T-helper 17 cell (primary cell): ENCODE measurements at places on chromosomes 6 and 20. TPM values are rescaled to one million over a fixed set of nuclear protein-coding genes. Genes with fewer than 3 reads are reported as not detected.

The TSHZ2 gene
- 29.1 TPM for total RNA-seq

GRCh38 chr6:65505736-65506135 lies 201.3 kb downstream of the EYS start:
- H3K27ac ChIP-seq = no peak overlapping the region
- no peaks in the 10 kb centered on the region for H3K36me3 ChIP-seq
- DNase-seq = no peak
- H3K4me1 ChIP-seq = no peaks in the 10 kb centered on the region
- H3K4me3 ChIP-seq = no peak overlapping the region
- no peaks in the 10 kb centered on the region for H3K27me3 ChIP-seq

- H3K27ac ChIP-seq = no peak overlapping the region
- H3K4me3 ChIP-seq = no peak overlapping the region
- H3K36me3 ChIP-seq = no peaks in the 10 kb centered on the region
- H3K4me1 ChIP-seq = no peaks in the 10 kb centered on the region
- DNase-seq = no peak
Observed at GRCh38 chr6:91144126-91144525, 557.3 kb upstream of the MAP3K7 start.

The ID4 gene
- not detected for total RNA-seq

The HTR1E gene
- total RNA-seq = not detected

DNA sequence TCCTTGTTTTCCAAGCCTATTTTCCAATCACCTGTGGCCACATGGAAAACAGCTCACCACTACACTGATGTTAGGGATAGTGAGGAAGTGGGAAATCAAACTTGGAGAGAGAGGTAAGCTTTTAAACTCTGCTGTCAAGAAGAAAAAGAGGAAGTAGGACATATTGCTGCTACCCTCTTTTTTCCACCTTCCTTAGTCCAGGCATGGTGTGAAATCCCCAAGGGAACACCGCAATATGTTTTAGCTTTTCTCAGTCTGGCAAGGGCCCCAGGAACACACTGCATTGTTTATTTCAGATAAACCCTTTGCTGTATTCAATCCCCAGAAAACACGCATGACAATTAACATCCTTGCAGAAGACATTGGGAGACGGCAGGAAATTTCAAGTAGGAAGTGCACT lies 61.3 kb downstream of the HS3ST5 start:
- H3K4me3 ChIP-seq = no peak overlapping the region
- no peaks in the 10 kb centered on the region for H3K4me1 ChIP-seq
- peaks cover 22% of the 10 kb centered on the region for H3K27me3 ChIP-seq
- H3K36me3 ChIP-seq = no peaks in the 10 kb centered on the region
- H3K27ac ChIP-seq = no peak overlapping the region

DNA sequence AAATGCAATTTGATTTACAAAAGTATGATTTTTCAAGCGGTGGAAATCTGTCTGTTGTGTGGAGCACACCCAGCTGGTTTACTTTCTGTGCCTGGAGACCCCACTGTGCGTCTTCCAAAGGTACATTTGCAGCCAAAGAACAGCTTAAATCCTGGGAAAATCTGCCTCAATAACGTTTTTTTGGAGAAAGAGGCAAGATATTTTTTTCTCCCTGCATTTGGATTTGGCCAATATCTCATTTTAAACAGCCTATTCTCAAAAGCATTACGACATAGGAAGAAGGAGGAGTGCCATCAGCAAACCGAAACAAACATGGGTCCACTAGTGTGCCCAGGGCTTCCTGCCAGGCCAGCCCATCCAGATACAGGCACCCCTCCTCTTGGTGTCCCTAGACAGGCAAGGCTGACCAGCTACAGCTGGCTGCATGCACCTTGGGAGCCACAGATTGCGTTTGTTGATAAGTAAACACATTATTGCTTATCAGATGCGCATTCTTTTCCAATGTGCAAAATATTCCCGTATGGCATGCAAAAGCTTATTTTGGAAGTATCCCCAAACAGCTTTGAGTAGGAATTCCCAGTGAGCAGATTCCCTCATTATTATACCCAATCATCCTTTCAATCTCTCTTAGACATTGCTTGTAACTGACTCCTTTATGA lies 184.5 kb upstream of the MARCKS start:
- H3K4me1 ChIP-seq = no peaks in the 10 kb centered on the region
- peaks cover 2% of the 10 kb centered on the region for H3K36me3 ChIP-seq
- H3K4me3 ChIP-seq = no peak overlapping the region
- no peak overlapping the region for H3K27ac ChIP-seq

The LINC00237 gene
- total RNA-seq = not detected

DNA sequence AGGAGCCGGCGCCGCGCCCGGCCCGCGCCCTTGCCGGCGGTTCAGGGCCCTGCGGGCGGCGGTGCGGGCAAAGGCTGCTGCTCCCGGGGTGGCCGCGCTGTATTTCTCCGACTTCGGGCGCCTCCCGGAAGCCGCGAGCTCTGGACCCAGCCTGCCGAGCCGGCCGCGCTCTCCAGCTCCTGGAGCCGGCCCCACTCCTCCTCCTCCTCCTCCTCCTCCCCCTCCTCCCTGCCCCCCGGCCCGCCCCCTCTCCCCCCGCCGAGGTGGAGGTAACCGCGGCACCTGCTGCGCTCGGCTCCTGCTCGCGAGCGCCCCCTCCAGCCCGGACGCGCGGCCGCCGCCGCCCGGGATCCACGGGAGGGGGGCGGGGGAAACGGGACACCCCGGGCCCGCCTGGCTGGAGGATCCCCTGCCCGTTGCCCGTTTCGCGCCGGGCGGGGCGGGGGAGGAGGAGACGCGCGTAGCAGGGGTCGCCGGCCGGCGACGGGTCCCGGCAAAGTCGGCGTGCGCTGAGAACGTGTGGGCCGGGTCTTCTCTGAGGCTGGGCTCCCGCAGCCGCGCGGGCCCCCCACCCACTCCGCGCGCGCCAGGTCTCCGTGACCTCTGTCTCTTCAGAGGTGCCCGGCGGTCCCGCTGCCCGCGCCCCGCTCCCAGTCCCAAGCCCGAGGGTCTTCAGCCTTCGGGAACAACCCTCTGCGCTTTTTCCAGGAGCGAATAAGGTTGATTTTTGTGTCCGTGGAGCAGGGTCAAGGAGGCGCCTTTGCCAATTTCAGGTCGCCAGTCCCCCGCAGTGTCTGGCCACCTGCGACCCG lies at the start of gene SLC22A23:
Gene SLC22A23 (minus strand): TSS at position 153 of the 812 bp plus-strand sequence. CDS start 491 bp downstream, outside the sequence.
- H3K4me1 ChIP-seq = peaks cover 9% of the 10 kb centered on the region
- H3K4me3 ChIP-seq = peak within 1 kb of the TSS; percentile 97
- peaks cover 25% of the 10 kb centered on the region for H3K27me3 ChIP-seq
- DNase-seq = peak; percentile 67
- peak within 1 kb of the TSS; percentile 62 for H3K27ac ChIP-seq

The ZNF334 gene
- 0.27 TPM for total RNA-seq
